ENCODE measurements at places on chromosomes 1 and 21.

DNA sequence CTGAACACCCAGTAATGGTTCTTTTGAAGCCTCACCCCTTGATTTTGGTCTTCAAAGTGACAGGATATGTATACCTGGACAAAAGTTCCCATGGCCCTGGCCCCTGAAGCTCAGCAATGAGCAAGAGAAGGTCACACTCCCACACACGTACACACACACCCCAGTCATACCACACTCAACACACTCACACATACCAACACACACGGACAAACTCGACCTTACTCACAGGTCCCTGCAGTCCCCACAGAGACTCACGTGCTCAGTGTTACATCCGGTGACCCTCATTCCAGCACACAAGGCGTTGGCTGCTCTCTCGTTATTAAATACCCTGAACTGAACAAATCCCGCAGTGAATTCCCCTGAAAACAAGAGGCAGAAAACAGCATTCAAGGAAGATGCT lies 5.9 kb downstream of the ITLN1 start:
- DNase-seq = no peak

DNA sequence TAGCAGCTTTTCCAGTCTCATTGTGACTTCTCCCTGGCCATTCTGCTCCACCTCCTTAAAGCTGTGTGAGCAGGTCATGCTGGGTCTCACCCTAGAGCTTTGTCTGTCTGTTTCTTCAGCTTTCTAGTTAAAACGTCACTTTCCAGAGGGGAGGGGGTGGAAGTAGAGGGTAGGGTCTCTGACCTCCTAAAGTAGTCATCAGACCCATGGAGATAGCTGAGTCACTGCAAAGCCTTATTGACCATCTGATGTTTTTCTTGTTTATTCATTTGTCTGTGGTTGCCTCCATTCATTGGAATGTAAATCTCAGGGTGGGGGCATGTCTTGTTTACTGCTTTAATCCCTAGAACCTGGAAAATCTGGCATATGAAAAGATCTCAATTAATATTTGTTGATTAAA lies 52.7 kb downstream of the ELF3 start:
- no peak for DNase-seq

DNA sequence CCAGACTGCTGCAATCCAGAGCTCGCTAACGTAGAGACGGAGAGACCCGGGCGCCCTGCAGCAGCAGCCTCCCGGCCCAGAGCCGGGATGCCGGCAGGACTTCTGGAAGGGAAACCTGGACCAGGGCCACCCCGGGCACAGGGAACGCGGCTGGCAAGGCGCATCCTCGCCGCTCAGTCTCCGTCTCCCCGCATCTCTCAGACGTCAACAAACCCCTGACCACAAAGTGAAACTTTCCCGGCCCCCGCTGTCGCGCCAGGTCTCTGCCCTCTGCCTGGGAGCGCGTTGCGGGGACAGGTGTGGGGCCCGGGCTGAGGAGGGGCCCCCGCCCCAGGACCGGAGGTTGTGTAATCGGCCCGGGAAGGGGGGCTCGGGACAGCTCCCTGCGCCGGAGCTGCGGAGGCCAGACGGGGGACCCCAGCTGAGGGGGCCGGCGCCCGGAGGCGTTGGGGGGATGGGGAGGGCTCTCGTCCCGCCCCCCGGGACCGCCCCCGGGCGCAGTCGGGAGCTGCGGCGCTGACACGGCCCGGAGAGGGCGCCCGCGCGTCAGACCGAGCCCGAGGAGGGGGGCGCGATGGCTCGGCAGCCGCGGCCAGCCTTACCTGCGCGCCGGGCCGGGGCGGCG lies 116.6 kb upstream of the HIVEP3 start:
- peak; percentile 53 for DNase-seq

DNA sequence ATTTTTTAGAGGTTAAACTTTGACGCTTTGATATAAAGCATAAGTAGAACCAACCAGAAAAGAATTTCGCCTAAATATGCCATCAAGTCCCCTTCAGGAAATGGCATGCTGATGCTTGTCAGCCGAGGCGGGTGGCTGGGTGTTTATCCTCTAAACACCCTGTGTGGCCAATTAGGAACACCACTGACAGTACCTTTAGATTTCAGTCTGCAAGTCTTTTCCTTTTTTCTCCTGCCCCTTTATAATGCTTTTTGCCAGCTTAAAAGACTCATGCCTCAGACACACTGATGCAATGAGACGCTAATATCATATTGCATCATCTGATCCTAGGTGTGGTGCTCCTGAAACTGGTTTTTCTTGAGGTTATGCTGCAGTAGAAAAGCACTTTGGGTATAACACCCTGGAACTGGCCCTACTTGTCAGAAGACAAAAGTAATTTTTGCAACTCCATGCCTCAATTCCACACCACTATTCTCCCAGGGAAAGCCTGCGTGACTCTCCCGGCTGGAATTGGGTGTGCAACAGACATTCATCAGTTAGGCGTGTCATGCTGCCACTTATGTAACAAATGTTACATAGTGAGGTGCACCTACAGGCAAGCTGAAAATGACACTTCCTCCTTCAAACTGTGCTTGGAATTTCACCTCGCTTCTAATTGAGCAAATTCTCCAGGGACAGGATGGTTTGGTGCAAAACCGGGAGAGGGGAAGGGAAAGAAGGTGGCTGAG lies 2.0 kb upstream of the RCC2 start:
- no peak for DNase-seq

- DNase-seq = no peak
Measured at GRCh38 chr1:178966312-178966711, 59.4 kb upstream of the FAM20B start.

GRCh38 chr1:17118706-17119075 lies 560 bp downstream of the PADI2 start:
- peak; percentile 35 for DNase-seq

- peak; percentile 75 for DNase-seq
Measured at GRCh38 chr1:206507284-206508129, at the start of gene RASSF5. Gene RASSF5, plus strand, starts transcription at chr1:206507531. Its CDS starts 72 bp downstream, at chr1:206507603.

GRCh38 chr21:43826623-43826974 lies 37.2 kb downstream of the RRP1 start:
- no peak for DNase-seq

- peak; percentile 57 for DNase-seq
Measured at GRCh38 chr1:210232511-210233215, at the start of gene SERTAD4. Gene SERTAD4, plus strand, starts transcription at chr1:210232796. Its CDS starts 5,165 bp downstream, at chr1:210237961.

DNA sequence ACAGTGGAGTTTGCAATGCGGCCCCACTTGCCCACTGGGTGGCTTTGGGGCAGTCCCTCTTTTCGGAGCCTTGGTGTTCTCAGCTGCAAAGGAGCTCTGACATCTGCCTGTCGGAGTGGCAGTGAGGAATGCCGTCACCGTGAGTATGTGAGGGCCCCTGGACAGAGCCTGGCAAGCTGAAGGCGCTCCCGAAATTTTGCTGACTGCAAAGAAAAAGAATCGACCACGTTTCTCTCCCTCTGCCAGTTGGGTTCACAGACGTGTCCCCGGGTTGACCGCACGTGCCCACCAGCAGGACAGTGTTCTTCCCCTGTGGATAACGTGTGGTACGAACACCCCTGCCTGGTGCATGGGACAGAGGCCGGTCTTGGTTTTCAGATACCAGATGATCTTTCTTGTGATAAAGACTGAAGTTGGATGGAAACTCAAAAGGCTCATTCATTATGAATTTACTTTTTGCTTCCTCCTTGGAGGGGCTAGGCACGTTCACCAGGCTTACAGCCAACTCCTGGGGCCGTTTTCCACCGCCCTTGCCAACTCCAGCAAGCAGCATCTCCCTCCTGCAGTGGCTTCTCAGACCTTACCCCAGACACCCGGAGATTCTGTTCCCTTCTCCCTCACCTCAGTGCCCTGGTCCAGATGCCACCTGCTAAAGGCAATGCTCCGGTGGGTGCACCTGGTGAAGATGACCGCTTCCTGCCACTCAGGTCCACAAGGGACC lies 29.7 kb downstream of the ECE1 start:
- no peak for DNase-seq

- no peak for DNase-seq
Measured at GRCh38 chr1:3133686-3134085, 64.7 kb downstream of the PRDM16 start.

DNA sequence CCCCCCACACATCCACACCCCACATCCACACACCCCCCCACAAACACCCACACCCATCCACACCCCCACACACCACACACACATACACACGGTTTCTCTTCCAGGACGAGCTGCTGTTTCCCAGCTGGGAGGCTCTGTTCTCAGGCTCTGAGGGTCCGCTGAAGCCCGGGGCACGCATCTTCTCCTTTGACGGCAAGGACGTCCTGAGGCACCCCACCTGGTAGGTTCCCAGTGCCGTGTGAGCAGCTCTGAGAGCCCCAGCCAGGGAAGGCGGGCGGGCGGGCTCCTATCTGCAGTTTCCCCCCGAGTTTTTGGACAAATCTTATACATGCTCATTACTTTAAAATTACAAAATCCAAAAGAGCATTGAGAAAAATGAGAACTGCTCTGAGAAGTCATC lies 31.2 kb downstream of the SLC19A1 start:
- no peak for DNase-seq

- no peak for DNase-seq
Measured at GRCh38 chr1:220927442-220927841, 48.2 kb downstream of the HLX start.

GRCh38 chr1:169024255-169024654 lies 82.2 kb upstream of the ATP1B1 start:
- no peak for DNase-seq

DNA sequence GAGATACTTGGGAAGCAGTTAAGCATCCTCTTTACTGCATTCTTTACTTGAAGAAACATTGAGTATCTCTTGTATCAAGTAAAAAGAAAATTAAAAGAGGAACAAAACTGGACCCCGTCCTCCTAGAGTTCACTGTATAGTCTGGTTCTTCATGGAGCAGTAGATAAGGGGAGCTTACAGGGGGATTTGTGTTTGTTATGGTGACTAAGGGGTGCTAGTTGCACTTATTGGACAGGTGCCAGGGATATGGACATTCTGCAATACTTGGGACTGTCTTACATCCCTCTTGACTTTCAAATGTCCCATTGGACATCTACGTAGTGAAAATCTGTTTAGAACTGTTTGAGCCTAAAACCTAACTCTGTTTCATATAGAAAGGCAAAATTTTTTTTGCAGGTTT lies 67.2 kb downstream of the ALG14 start:
- no peak for DNase-seq

DNA sequence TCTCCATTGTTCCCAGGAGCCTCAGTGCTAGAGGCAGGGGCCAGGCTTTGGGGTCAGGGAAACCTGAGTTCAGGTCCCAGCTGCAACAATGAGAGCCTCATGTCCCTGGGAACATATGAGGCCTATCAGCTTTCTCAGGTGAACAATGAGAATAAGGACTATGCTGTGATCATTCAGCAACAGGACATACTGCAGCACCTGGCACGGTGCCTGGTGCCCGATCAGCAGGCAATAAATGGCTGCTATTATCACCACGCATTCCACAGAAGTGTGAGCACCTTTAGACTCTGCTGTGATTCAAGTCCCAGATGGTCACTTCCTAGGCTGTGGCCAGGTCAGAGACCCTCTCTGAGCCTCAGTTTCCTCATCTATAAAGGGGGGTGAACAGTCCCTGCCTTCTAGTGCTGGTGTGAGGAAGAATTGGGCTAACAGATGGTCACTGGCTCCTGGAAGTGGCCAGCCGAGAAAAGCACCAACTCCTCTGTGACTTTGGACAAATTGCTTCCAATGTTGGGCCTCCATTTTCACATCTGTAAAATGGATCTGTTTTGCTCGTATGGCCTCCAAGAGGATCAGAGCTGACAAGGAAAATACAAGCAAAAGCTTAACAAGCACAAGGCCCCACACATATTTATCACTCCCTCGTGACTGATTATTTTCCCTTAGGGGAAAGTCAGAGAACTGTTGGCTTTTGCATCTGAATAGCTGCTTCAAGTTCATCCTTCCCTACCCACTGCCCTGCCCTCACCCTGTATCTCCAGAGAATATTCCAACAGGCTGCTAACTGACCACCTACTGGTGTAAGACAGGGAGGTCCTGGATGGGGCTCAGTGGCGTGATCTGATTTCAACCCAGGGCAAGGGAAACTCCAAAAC lies 1.1 kb downstream of the SLC5A9 start:
- no peak for DNase-seq

GRCh38 chr1:41151846-41152245 lies 90.3 kb downstream of the SCMH1 start:
- no peak for DNase-seq

GRCh38 chr1:6352138-6352563 lies 41.4 kb downstream of the ACOT7 start:
- peak; percentile 43 for DNase-seq

Data from nephron progenitor cell (in vitro differentiated cells).